ENCODE measurements at places on chromosomes 5 and 9.

DNA sequence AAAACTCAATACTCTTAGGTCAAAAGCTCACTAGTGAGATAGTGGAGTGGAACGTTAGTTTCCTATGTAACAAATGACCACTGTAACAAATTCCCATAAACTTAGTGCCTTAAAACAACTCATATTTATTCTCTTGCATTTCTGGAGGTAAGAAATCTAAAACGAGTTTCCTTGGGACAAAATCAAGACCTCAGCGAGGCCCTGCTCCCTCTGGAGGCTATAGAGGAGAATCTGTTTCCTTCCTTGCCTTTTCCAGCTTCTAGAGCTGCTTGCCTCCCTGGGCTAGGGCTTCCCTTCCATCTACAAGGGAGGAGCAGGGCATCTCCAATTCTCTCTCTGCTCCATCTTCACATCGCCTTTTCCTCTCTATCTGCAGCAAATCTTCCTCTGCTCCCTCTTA is 32.0 kb downstream of the SEMA5A start:
- no peak for DNase-seq

DNA sequence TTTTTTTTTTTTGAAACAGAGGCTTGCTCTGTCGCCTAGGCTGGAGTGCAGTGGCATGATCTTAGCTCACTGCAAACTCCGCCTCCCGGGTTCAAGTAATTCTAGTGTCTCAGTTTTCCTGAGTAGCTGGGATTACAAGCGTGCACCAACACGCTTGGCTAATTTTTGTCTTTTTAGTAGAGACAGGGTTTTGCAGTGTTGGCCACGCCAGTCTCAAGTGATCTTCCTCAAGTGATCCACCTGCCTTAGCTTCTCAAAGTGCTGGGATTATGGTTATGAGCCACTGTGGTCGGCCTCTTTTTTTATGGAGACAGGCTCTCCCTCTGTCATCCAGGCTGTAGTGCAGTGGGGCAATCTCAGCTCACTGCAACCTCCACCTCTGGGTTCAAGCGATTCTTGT is 82.9 kb downstream of the RAB24 start:
- no peak for DNase-seq

DNA sequence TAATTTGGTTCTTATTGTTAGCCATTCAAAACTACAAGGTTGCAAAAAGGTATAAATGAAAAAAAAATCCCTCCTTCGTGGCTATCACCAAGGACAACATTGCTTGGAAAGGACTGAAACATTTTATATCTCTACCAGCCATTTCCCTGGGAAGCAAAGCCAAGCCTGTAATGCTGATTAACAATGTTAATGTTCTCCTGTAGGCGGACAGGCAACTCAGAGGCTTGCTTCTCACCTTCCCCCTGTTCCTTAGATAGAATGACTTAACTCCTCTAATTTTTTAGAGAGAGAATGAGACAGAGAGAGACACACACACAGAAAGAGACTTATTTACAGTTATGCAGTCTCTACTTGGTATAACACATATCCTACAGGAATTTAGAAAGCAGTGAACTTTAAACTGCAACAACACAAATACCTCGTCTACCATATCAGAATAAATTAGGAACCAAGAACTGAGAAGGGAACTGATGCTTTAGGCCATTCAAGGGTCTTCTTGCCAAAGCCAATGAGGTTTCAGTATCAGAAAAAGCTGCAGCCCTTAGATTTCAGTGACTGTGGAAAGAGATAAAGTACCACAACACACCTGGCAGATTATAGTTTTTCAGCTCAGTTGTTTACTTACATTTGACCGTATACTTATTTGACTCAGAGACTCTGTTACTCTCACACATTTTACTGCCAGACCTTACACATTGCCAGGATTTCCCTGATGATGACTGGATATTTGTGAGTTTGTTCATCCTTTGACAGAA is 20.9 kb upstream of the MAN2A1 start:
- no peak for DNase-seq

GRCh38 chr5:111697215-111697614 is 59.8 kb downstream of the NREP start:
- DNase-seq: no peak

DNA sequence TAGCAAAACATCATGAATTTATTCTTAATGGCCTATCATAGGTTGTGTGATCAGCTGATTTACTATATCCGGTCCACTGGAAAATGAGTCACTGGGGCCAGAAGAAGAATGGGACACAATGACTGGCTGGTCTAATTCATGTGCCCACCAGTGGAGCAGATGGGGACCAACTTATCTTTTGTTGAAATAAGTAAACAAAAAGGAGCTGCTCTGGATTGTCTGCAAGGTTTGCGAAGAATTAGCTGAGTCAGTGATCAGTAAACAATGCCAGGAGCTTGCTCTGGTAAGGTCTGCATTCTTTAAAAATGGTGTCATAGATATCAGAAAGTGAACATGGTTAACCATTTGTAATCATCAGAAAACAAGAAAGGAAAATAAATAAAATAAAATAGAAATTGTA is 128.0 kb downstream of the RASEF start:
- no peak for DNase-seq

GRCh38 chr9:77462066-77462465 is 186.1 kb downstream of the GNA14 start:
- DNase-seq: no peak

DNA sequence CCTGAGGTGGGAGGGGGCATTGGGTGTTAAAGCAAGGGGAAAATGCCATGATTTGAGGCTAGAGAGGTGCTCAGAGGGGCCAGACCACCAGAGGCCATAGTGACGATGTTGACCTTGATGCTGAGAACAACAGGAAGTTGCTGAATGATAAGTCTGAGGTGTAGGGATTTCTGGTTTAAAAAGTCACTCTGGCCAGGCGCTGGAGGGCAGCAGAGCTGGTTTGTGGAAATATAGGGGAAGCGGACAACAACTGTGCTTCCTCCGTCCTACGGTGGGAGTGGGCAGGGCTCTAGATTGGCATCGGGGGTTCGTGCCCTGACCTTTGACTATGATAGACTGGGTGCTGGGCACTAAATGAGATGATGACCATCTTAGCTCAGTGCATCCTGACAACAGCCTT is 44.7 kb downstream of the STOM start:
- DNase-seq: no peak

DNA sequence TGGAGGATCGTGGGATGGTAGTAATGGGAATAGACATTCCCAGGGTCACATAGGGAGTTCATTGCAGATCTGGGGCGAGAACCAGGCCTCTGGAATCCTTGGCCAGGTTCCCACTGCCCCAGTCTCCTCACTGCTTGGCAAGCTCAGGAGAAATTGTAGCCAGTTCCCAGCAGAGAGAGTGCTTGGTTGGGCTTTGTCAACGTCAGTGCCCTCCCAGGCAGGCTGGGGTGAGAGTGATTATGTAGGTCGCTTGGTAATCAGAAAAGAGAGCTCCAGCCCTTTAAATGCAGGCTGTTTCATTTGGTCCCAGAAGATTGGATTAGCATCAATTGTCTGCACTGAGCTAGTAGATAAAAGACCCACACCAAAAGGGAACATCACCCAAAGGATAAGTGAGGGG is 51.8 kb upstream of the GALNT10 start:
- no peak for DNase-seq

- DNase-seq: no peak
These were observed 53.0 kb upstream of the SMARCA2 start for GRCh38 chr9:1962122-1962521.

- DNase-seq: no peak
These were observed 154.9 kb downstream of the TENT4A start for GRCh38 chr5:6868171-6868570.

Measured in activated CD8-positive, alpha-beta memory T cell treated with anti-CD3 and anti-CD28 coated beads for 4 hours (primary cell).